ENCODE measurements at places on chromosomes 7 and 10.

DNA sequence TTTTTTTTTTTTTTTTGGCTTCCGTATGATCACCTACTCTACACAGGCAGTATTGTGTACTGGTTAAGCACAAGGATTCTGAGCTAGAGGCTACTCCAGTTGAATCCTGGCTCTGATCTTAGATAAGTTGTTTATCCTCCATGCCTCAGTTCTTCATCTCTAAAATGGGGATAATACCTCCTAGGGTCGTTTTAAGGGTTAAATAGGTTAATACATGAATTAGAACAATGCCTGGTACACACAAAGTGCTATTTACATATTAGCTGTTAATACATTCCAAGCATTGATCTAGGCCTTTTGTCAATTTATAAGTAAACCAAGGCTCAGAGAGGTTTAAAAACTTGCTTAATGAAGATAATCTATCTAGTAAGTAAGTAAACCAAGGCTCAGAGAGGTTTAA lies 59.0 kb downstream of the ST7 start:
- DNase-seq: no peak

DNA sequence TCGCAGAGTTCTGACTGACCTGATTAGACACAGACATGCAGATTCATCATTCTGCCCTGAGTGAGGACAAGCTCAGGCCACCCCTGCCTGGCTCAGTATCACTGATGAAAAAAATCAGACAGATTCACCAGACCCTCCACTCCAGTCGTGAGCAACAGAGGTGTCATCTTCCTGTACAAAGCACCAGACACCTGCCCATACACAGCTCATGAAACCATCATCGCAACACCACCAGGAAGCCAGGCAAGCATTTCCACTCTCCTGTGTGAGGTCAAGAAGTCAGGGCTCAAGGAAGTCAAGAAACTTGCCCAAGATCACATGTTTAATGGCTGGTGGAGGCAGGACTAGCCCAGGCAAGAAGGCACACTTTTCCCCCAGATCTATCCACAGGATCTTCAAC lies 163.0 kb downstream of the CALN1 start:
- no peak for DNase-seq

GRCh38 chr10:86979977-86980448 lies 11.7 kb downstream of the ADIRF start:
- no peak for DNase-seq

GRCh38 chr7:2821161-2821841 lies 22.8 kb downstream of the GNA12 start:
- no peak for DNase-seq

DNA sequence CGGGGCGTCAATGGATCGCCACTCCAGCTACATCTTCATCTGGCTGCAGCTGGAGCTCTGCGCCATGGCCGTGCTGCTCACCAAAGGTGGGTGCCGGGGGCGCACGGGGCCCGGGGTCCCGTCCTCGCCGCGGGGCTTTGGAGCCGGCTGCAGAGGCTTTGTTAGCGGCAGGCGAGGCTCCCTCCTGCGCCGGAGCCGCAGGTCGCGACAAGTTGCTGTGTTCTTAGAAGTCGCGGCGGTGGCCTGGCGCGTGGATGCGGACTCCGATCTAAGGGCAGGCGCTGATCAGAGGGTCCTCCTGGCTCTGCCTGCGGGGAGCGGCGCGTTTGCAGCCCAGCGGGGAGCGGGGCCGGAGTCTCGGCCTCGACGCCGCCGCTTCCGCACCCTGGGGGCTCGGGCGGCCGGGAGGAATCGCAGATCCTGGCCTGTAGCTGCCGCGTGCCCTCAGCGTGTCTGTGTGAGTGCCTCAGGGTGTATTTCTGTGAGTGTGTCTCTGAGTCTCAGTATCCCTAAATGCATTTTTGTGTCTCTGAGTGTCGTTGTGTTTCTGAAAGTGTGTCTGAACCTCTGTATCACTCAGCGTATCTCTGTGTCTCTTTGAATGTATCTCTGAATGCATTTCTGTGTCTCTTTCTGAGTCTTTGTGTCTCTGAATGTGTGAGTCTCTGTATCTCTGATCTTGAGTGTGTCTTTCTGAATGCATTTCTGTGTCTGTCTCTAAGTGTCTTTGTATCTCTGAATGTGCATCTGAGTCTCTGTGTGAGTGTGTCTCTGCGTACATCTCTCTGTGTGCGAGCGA lies 766 bp downstream of the BAMBI start:
- DNase-seq: no peak

All from activated CD4-positive, alpha-beta T cell treated with anti-CD3 and anti-CD28 coated beads for 24 hours (primary cell).